ENCODE measurements at places on chromosomes 2 and 18.

- no peak for DNase-seq
These were observed 135.3 kb downstream of the CCDC148 start for GRCh38 chr2:158321264-158321663.

GRCh38 chr2:204738721-204739120, 193.4 kb downstream of the PARD3B start:
- DNase-seq, result no peak

GRCh38 chr18:22199005-22199404, 29.6 kb downstream of the GATA6 start:
- no peak for DNase-seq

GRCh38 chr2:213279116-213279620, 5.1 kb upstream of the SPAG16 start:
- DNase-seq, result no peak

DNA sequence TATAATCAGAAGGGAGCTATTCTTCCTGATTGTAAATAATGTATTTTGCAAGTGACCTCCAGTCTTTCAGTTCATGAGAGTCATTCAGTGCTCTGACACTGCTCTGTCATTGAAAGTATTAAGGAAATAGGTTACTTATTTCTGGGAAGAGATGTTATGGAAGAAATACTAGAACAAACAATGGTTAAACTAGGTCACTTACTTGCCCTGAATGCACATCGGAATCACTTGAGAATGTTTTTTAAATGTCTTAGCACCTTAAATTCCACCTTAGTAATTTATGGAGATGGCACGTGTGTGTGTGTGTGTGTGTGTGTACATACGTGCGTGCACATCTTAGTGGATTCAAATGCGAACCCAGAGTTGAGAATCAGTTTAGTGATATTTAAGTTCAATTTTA, 126.6 kb upstream of the KCNH7 start:
- DNase-seq, result no peak

DNA sequence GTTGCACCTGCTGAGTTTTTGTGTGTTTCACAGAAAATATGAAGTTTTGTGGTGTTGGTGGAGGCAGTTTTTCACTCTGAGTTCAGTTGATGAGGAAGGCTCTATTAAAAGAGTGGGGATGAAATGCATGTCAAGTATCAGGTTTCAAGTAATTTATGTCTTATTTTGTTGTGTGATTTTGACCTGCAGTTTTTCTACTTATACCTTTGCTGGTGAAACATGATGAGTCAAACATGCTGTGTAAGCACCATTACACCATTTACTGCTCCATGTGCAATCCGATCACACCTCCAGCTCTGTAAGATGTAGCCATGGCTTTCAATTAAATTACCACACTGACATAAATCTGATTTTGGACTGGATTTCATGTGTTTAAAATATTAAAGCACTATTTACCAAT, 174.5 kb upstream of the ZEB2 start:
- DNase-seq, result no peak

- no peak for DNase-seq
These were observed 19.7 kb upstream of the ARHGAP25 start for GRCh38 chr2:68714866-68715265.

- DNase-seq, result no peak
These were observed 283.8 kb upstream of the LYPD1 start for GRCh38 chr2:132953771-132954170.

DNA sequence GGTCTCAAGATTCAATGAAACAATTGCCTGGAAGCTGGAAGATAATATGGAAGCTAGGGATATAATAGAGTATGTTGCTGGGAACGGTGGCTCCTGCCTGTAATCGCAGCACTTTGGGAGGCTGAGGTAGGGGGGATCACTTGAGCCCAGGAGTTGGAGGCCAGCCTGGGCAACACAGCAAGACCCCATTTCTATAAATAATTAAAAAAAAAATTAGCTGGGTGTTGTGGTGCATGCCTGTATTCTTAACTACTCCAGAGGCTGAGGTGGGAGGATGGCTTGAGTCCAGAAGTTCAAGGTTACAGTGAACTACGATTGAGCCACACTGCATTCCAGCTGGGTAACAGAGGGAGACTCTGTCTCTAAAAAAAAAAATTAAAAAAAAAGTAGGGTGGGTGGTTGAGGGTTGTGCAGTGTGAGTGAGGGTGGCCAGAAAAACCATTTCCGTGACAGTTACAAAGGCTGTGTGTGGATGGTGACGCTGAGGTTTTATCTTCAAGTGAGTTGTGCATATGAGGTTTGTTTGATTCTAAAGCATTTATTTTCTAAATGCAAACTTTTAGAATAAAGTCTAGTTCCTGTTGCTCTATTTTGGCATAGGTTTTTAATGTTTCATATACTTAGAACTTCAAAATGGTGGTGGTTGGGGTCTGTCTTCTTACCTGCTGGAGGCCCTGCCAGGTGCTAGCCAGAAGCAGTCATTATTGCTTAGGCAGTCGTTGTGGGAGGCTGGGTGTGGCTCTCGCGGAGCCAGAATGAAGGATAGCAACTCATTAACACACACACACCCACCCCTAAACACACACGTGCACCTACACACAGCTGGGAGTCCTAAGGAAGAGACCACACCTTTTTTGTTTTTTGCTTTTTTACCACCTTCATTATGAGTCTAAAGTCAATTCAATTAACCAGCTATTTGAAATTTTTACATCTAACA, 4.7 kb upstream of the IL1R2 start:
- no peak for DNase-seq

GRCh38 chr2:27485496-27485895, 4.0 kb downstream of the IFT172 start:
- DNase-seq, result no peak

- no peak for DNase-seq
These were observed 99.4 kb upstream of the RGPD4 start for GRCh38 chr2:107727318-107727717.

- no peak for DNase-seq
These were observed 9.6 kb downstream of the ANTXR1 start for GRCh38 chr2:69022548-69022947.

DNA sequence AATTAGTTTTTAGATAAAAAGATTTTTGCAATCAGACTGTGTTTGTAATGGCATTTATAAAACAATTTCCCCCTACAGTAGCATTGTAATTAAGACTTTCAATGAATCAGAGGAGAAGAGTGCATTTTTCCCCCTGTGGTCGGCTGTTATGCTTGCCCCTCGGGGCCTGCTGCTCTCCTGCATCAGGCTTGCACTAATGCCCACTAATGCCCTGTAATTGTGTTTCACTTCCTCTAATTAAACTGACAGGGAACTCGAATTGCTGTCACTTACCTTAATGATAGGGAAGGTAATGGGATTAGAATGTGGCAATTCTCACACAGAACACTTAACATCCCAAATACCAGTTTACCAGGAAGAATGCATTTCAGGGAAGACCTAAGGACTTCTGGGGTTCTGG, 61.2 kb upstream of the LRRTM1 start:
- no peak for DNase-seq

DNA sequence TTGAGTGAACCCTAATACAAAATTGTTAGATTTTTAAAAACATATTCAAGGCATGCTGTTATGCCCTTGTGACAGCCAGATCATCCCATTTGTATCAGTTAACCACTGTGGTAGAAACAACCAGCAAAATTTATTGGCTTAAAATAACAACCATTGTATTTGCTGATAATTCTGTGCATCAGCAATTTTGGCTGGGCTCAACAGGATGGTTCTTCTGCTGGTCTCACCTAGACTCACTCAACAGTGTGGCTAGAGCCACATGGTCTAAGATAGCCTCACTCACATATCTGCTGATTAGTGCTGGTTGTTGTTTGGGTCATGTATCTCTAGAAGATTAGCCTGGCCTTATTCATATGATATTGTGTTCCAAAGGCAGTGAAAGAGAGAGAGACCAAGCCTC, 160.1 kb upstream of the GATA6 start:
- DNase-seq, result no peak

- DNase-seq, result no peak
These were observed 293.0 kb upstream of the HS6ST1 start for GRCh38 chr2:128611421-128612320.

GRCh38 chr2:219542931-219543595, 546 bp downstream of the CHPF start:
- no peak for DNase-seq

GRCh38 chr2:168460571-168460970, 4.5 kb downstream of the CERS6 start:
- no peak for DNase-seq

DNA sequence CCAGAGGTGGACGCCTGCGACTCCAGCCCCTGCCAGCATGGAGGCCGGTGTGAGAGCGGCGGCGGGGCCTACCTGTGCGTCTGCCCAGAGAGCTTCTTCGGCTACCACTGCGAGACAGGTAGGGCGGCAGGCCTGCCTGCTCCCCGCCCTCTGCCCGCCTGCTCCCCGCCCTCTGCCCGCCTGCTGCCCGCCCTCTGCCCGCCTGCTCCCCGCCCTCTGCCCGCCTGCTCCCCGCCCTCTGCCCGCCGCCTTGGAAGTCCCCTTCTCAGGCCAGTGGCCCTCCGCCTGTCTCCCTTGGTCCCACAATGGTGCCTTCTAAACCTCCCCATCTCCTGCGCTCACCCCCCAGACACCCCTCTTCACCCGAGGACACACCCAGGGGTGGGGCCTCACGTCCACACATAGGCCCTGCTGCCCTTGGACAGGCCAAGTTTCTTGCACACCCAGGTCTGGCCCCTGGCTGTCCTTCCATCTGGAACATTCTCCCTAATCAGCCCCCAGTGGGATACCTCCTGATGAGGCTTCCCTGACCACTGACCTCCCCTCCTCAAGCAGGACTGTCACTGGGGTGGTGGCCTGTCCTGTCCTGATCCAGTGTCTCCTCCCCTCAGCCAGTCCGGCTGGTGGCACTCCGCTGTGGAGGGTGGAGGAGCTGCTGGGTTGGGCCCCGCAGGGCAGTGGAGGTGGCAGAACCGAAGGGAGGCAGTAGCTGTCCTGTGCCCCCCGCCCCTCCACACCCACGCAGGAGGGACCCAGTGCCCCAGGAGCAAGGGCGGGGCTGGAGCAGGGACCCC, 37.9 kb downstream of the MTERF4 start:
- no peak for DNase-seq

GRCh38 chr2:159265171-159265576, 21.3 kb downstream of the WDSUB1 start:
- DNase-seq, result no peak

- DNase-seq, result no peak
These were observed 309.8 kb upstream of the SETBP1 start for GRCh38 chr18:44370861-44371260.

DNA sequence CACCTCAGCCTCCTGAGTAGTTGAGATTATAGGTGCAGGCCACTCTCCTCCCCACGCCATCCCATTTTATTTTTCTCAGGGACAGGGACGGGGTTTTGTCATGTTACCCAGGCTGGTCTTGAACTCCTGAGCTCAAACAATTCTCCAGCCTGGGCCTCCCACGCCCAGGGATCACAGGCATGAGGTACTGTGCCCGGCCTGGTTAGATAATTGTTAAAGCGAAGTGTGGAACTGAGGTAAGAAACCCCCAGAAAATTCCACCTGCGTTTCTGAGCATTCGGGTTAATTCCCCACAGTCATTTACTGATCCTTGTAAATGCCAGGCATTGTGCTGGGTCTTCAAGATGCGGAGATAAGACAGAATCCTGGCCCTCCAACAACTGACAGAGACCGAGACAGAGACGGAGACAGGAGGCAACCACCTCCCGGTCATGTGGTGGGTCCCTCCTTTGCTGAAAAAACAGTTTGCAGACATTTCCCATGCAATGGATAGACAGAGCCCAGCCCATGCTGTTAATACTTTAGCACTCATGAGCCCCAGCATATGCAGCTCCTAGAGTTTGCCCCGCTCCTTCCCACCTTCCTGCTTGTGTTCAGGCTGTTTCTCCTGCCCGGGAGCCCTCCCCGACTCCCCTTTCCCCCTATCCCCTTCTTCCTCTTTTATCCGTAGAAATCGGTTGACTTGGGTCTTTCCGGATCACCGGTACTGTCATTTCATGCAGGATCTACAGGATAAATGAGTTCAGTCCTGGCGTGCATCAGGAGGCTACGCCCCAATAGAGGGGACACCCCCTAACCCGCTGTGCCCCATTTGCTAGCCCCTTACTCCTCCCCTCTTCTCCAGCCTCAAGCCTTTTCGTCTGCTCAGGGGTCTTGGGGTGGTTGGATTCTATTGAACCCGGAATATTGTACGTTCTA, 1.6 kb upstream of the RHOB start:
- no peak for DNase-seq

DNA sequence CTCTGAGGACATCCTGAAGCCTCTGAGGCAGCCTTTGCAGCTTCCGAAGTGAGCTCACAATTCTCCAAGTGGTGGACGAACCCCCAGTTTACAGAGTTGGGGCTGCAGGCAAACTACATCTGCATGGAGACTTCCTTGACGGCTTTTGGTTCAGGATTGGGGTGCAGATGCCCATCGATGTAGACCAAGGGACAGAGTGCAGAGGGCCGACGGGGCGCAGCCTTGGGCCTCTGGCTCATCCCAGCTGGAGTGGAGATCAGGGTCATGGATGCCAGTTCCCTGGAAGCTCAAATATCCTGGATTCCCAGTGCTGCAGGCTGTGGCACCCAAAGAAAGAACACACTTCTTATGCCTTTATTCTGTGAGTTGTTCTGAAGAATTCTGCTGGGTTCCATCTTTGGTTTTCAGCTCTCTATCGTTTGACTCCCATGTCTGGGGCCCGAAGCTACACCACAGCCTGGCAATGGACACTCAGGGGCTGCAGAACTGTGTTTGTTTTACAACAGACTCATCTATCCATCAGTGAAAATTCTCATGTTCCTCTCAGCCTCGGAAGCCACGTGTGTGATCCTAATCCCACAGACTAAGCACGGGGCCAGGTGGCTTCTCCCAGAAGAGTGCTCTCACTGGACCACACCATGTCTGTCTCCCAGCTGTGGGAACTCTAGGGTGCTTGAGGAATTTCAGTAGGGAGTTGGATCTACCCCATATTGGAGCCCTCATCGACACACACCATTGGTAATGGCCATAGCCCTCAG, 414.1 kb upstream of the MYT1L start:
- DNase-seq, result no peak

DNA sequence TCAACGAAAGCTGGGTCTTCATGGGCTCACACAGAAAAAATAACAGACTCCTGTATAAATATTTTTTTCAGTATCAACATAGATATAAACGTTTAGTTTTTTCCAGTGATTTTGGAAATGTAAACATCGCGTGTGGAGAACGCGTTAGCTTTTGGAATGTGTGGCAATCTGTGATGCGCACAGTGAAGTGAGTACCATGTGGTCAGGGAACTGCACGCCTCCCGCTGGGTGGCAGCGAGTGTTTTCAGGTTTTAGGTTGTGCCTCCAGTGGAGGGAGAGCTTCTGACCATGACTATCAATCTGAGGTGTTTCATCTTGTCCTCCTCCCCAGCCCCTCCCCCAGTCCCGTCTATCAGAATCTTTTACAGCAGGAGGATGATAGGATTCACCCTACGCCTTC, 127.8 kb downstream of the ARHGAP28 start:
- no peak for DNase-seq

- DNase-seq, result no peak
These were observed 3.0 kb downstream of the LYPD6B start for GRCh38 chr2:149041482-149041881.

Data from GM04503 (cell line).